ENCODE measurements at places on chromosomes 16 and 17.

GRCh38 chr17:81488276-81488860 is 24.2 kb downstream of the ACTG1 start:
- no peak for DNase-seq

- no peak for DNase-seq
These were observed 3.1 kb downstream of the PRSS27 start for GRCh38 chr16:2716948-2717347.

GRCh38 chr17:8921147-8921546 is 44.4 kb downstream of the PIK3R5 start:
- DNase-seq, result no peak

DNA sequence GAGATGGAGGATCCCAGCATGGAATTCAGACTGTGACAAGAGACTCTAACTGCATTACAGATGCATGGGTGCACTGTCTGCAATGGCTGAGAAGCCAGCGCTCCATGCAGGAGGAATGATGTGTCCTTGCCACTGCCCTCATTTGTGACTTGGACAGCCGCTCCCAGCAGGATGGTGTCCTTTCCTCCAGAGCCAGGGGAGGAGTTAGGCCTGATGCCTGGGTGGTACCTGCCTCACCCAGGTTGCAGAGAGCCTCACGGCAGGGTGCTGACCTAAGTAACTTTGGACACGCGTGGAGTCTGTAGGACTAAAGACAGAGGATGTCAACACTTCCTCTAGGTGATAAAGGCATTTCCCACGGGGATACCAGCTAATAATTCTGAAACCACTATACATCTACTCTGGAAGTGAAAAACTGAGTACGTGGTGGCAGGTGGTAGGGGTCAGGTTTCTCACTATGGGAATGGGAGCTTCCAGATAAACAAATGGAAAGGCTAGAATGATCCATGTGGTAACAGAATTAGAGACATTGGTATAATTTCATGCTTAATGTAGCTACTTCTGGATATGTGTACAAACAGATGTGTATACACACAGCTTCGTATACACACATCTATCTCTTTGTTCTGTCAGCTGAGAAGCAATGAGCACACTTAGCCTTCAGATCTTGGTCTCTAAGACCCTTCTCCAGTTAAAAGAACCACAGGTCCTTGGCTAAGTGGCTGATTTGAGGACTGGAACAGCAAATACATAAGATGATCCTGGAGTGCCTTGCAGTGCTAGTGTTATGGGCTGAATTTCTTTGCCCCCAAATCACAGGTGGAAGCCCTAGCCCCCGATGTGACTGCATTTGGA is 13.7 kb upstream of the CSNK1D start:
- DNase-seq, result no peak

DNA sequence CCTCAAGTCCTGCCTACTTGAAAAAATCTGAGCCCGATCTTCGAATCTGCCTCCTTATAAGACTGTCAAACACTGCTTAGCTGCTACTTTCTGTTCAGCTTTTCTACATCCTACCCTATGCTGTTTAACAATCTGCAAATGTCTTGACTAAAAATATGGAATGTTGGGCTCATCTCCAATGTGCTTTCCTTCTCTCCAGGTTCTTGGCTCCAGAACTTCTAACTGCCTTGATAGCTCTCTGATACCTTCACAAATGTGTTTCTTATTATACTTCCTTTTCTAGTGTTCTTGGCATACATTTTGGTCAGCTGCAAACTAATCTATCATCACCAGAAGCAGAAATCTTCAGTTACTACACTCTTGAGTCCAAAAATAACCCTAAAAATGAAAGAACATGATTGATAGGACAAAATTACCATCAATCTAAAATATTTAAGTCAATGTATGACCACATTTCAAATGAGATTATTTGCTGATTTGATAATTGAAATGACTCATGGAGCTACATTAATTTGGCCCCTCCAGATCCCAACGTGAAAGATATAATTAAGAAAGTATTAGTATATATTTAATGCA is 372.3 kb upstream of the MON1B start:
- DNase-seq, result no peak

DNA sequence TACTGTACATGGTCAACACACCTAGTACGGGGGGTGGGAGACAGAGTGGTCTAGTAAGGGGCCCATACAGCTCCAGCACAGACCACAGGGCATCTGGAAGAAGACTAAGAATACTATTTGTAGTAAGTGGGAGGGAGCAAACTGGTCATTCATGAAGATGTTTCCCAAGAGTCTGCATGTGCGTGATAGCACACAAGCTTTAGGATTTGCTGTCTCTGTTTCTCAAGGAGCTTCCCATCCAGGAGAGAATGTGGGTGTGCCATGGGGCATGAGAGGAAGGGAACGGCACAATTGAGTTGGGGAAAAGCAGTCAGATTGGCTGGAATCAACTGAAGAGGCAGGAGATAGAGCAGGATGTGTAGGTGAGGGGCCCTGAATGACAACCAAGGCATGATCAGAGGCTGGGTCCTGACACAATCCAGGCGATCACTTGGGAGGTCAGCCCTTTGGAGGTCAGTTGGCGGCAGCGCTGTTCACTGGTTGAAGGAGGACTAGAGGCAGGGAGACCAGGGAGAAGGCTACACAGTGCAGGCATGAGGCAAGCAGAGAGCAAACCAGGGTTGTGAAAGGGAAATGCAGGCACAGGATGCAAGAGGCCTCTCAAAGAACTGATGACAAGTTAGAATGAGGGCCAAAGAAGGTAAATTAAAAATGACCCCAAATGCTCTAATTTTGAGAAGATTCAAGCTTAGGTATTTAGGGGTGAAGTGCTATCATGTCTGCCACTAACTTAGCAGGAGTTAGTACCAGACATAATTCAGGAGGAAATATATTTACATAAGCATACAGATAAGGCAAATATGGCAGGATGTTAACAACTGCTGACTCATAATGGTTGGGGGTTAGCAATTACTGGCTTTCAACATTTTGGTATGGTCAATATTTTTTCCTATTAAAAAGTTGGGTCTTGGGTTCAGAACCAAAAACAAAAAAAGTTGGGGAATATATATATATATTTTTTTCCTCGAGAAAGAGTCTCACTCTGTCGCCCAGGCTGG is 10.3 kb downstream of the UBE2O start:
- DNase-seq, result no peak

GRCh38 chr16:49562228-49562627 is 188.6 kb downstream of the C16orf78 start:
- DNase-seq, result no peak

DNA sequence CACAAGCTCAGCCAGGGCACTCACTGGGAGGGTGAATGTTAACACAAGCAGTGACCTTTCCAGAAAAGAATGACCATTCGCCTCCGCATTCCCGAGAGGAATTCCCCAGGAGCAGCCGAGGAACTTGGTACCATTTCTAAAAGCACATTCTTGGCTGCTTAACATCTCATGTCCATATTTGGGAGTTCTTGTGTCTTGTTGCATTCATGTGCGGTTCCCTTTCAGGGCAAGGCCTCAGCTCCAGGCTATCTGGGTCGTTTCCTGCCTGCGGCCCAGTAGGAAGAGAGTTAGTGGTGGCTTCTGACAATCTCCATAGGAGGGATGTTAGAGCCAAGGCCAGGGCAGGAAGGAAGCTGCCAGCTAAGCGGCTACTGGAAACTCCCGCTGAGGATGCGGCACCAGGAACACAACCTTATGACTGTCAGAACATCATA is 27.8 kb upstream of the MEAK7 start:
- no peak for DNase-seq

- DNase-seq, result no peak
These were observed 424 bp downstream of the C17orf100 start for GRCh38 chr17:6651919-6652452.

- peak; percentile 57 for DNase-seq
These were observed 5.2 kb upstream of the OR1F1 start for GRCh38 chr16:3182608-3183444.

DNA sequence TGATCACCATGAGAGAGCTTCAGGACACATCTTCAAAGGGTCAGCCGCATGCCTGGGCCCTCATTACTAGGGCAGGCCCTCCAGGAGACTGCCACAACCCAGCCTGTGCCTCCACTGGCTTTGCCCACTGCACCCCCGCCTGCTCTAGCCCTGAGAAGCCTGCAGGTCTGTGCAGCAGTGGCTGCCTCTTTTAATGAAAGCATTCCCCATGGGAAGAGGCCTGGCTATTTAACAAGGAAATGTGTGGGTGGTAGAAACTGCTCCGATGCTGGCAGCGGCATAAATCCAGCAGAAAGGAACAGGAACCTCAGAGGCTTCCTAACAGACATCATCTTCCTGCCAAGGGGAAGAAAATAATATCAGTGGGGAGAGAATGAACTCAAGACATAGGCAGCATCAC is 375 bp upstream of the KRT32 start:
- no peak for DNase-seq

DNA sequence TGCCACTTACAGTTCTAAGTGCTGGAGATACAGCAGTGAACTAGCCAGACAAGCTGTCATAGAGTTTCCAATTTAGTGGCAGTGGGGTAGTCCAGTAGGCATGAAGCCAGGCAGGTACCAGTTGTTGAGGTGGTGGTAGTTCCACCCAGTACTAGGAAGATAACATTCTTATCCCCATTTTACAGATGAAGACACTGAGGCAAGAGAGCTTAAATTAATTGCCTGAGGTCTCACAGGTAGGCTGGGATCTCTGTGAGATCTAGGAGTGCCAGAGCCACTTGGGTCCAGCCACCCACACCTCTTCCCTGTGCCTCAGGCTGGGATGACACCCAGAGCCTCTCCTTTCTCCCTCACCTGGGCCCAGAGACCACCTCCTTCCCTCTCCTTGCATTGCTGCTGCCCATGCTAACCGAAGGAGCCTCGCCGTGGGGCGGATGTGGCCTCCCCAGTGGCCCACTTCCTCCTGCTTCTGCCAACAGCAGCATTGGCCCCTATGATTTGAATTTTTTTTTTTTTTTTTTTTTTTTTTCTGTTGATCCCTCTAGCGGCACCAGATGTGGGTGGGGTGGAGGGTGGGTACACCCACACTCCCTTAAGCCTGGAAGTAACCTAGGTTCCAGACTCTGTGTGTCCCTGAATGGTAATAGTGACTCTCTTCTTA is 114.0 kb downstream of the PRKCB start:
- DNase-seq, result no peak

GRCh38 chr17:82923366-82924113 is 83.7 kb upstream of the ZNF750 start:
- DNase-seq, result no peak

DNA sequence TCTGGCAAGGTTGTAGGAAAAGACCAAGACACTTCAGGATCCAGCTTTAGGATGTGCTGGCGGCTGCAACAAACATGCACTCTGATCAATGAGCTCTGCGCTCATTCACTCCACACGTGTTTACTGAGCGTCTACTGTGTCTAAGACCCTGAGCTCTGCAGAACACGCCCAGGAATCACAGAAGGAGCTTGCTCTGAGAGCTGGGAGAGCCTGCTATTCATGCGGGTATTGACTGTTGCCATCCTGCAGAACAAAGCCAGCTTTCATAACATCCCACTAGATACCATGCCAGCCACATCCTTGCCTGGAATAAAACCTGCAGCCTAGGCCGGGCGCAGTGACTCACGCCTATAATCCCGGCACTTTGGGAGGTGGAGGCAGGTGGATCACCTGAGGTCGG is 44.1 kb downstream of the NXN start:
- DNase-seq, result no peak

GRCh38 chr17:39352511-39352910 is 48.9 kb downstream of the FBXL20 start:
- no peak for DNase-seq

- no peak for DNase-seq
These were observed 99.9 kb upstream of the CORO6 start for GRCh38 chr17:29722411-29723198.

DNA sequence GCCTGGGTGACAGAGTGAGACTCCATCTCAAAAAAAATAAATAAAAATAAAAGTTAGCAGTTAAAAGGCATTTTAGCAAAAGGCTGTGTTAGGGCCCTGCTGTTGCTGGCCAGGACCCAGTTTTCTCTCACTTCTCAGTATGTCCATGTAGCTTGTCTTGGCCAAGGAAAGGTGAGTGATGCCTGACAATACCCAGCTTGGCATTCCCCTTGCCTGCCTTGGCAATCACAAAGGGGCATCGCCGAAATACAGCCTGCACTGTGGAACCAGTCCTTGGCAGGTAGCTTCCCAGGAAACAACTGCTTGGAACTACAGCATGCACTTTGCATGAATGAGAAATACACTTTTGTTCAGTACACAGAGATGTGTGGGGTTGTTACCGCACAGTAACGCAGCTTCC is 61.7 kb downstream of the DNAH17 start:
- DNase-seq, result no peak

- DNase-seq, result no peak
These were observed 5.8 kb upstream of the ADGRG1 start for GRCh38 chr16:57622361-57623250.

DNA sequence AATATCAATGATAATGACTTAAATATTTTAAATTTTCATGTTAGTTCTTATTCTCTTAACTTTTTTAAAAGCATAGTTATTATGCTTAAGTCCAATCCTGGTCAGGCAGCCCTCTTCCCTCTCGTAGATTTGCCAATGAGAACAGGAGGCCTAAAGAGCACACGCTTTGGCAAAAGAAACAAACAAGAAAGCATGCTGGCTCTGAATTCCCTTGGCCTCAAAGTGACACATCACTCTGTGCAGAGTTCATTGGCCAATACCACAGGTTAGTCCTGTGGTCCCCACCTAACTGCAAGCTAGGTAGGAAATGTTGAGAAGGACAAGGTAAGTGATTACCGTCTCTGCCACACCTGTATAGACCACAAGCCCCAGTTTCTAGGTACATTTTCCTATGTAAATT is 61.5 kb downstream of the MYO1D start:
- no peak for DNase-seq

DNA sequence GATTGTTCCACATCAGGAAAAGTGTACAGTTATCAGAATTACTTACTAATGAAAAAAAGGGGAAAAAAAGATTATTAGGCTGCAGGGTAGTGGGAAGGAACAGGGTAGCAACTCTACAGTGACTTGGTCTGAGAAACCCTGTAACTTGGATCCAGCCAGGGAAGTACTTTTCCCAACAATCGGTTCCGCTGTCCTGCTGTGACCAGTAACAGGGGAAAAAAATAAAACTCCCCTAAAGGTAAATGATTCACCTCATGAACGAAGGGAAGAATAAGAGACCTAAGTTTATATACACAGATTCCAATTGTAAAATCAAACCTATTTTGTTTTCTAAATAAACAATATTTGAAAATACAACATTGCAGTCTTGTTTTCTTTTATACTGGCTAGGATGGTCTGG is 189.9 kb downstream of the WWOX start:
- DNase-seq, result no peak
